ENCODE measurements at places on chromosomes 12 and 14.

- DNase-seq, result no peak
These were observed 504.6 kb downstream of the ALG10 start for GRCh38 chr12:34526946-34527345.

DNA sequence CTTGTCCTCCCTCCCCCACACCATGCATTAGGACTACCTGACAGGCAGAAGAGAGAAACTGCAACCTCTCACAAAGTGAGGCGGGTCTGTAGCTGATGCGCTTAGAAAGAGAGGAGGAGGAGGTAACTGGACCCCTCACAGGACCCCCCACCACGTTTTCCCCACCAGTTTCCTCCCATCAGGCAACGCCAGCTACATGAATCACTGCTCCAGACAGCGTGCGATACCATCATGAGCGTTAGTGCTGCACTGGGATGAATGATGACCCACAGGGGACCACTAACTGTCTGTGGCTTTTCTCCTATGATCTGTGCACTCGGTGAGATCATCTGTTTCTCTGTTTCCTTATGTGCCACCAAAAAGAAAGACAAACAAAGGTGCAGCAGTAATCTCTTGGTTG, 77.7 kb downstream of the KCNK10 start:
- DNase-seq, result no peak

GRCh38 chr14:104363891-104364760, 215.4 kb upstream of the C14orf180 start:
- DNase-seq, result no peak

GRCh38 chr12:30692470-30692869, 3.2 kb downstream of the IPO8 start:
- no peak for DNase-seq

- no peak for DNase-seq
These were observed 171.0 kb upstream of the PZP start for GRCh38 chr12:9379023-9379742.

GRCh38 chr12:3863756-3864155, 9.4 kb downstream of the PARP11 start:
- DNase-seq, result no peak

DNA sequence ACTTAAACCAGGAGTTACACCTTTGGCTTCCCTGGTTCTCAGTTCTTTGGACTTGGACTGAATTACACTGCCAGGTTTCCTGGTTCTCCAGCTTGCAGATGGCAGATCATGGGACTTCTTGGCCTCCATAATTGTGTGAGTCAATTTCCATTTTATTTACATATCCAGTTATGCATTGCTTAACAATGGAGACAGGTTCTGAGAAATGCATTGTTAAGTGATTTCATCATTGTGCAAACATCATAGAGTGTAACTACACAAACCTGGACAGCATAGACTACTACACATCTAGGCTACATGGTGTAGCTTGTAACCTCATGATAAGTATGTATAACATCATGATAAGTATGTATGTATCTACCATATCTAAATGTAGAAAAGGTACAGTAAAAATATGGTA, 276.1 kb upstream of the BTG1 start:
- no peak for DNase-seq

Data from activated CD4-positive, alpha-beta T cell treated with anti-CD3 and anti-CD28 coated beads, Interleukin-2, amount 10 ng/mL, durations not matched to agents 24 days and 14 days (primary cell).